ENCODE measurements at places on chromosomes 1 and 21. TPM values are rescaled to one million over a fixed set of nuclear protein-coding genes. Genes with fewer than 3 reads are reported as not detected.

C8A gene
- not detected for total RNA-seq

DNA sequence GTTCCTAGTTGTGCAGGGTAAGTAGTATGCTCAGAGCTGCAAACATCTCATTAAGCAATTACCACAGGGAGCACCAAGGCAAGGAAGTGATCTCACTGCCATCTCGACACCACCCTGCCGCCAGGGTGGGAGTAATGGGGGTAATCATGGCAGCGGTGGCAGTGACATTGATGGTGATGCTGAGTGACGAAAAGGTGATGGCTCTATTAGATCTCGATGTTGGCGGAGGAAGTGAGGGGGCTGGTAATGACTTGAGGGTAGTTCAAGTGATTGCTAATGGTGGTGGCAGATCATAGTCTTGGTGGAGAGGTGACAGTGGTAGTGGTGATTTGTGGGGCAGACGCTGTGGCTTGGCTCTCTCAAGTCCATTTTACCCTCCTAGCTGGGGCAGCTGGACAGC lies 25.4 kb upstream of the TENT5B start:
- no peak for ATAC-seq

- ATAC-seq = no peak
Observed at GRCh38 chr1:24828887-24829192, 83.6 kb downstream of the CLIC4 start.

DNA sequence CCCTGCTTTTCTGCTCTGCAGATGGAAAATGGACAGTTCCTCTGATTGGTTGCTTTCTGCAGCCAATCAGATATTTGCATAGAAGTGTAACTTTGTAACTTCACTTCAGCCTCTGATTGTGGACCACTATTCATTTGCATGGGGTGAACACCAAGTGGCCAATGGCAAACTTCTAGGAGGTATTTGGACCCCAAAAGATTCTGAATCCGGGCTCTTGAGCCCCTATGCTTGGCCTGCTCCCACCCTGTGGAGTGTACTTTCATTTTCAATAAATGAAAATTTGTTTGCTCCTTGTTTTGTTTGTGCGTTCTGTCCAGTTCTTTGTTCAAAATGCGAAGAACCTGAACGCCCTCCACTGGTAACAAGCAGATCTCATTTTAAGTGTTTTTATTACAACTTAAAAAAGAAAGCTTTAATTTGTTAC lies 6.4 kb upstream of the GSTM4 start:
- ATAC-seq = no peak

- no peak for ATAC-seq
Observed at GRCh38 chr1:6984986-6985385, 199.7 kb downstream of the CAMTA1 start.

- no peak for ATAC-seq
Observed at GRCh38 chr1:232542633-232543593, 87.0 kb downstream of the SIPA1L2 start.

DNA sequence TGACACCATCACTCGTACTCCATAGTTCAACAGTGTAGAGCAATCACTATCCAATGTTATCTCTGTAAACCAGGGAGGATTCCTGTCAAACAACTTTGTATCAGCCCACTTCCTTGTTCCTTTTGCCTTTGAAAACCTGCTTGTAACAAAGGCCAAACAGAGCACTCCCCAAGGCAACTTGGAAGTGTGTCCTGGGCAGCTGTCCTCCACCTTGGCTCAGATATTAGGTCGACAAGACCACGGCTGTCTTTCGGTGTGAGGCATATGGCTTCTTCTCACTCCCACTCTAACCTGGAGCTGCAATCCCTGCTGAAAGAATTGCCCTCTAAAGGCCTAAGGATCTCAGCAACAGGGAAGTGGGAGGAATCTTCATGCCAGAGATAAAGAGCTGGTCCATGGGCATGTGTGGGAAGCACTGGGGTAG lies 66.7 kb downstream of the ITPKB start:
- ATAC-seq = peak; percentile 31

DNA sequence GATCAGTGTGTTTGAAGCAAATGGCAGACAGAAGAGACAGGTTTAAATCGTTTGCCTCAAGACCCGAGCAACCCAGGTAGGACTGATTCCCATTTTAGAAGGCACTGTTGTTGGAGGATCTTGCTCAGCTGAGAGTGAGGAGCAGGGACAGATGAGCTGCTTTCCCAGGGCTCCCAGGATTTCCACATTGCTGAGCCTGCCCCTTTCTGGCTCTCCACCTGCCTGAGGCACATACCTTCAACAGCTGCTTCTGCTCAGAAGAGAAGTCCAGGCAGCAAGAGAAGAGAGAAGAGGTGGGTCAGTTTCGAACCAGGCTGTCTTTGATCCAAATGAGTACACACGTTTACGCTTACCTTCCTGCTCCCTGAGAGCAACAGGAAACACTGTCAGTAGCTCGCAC lies 5.7 kb downstream of the TNNT2 start:
- no peak for ATAC-seq

DNA sequence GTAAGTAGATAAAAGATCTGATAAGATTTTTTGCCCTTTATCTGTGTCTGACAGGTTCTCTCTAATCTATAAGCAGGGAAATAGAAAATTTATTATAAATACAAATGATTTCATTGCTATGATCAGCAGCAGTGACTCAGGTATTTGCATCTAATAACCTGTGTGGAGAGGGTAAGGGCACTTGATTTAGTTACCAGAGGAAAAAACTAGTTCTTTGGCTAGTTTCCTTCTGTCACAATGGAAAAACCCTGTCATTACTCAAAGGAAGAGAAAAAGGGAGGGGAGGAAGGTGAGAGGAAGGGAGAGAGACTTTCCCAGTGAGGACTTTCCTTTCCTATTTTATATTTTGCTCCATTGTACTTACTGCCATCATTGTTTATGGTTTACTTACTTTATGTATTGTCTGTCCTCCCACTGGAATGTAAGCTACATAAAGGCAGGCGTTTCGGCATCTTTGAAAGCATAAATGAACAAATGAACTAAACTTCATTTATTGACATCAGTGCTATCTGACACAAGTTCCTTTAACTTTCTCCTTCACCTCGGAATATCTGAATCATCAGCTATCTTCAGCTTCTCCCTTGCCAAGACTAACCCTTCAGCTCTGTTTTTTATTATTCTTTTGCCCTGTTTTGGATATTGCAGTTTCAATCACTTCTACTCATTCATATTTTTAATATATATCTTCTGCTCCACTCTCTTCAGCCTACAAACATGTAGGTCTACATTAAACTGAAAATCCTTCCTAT lies 34.9 kb downstream of the WDR3 start:
- ATAC-seq = no peak

Measured in esophagus mucosa (tissue), 1 donor.